Renal cortex interstitium (tissue), 15 donors: ENCODE measurements at places on chromosomes 12 and 14.
A peak's percentile ranks its signal among the peaks of the same experiment; 100 is the strongest.

DNA sequence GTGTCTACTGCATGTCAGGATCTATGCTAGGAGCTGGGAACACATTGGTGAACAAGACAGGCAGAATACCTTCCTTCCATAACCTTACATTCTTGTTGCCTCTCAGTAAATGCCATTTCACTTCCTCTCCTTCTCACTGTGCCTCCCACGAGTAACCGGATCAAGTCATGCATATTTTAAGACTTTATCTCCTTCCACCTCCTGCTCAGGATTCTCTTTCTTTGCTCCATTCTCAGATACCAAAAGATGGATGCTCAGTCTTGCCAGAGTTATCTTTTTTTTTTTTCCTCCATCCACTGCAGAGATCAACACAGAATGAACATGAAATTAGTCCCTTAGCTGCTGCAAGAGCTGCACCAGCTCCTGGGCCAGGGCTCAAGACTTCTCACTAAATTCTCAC lies 20.0 kb upstream of the APPL2 start:
- DNase-seq = no peak

DNA sequence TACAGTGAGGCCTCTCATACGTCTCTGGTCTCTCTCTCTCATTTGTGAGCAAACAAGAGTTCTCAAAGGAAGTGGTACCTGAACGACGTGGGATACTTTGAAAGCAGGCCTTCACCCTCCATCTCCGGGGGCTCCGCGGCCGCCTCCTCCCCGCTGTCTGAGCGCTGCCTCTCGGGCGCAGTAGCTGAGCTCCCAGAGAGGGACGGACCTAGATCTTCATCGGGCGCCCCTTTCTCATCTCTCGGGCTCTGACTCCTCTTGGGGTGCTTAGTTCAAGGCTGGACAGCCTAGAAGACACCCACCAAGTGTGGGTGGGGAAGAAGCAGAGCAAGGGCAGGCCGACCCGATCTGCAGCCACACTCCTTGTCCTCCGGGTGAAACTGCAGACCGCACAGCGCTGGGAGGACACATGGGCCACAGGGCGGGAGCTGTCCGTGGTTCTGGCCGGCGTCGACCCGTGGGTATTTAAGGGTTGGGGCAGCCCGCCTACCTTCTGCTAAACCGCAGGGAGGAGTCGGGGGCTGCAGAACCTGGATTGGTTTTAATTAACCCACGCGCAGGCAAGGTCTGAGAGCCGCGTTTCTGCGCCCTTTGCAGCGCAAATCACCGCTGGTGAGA lies 92.7 kb downstream of the PAH start:
- peak; percentile 68 for DNase-seq

DNA sequence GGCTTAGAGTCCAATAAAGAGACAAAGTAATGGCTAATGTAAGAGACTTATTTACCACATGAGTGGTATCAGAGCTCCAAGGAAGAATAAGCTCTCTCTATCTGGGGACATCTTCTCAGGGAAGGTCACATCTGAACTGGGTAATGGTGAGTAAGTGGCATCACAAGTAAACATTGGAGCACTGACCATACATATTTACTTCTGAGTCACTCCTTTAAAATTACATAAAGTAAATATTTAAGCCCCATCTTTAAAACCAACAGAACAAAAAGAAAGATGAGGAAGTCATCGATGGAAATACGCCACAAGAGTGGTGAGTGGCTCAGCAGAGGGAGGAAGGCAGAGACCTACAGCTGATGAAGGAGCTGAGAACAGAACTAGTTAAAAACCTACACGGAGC lies 159.9 kb downstream of the DUSP6 start:
- DNase-seq = no peak

- no peak for DNase-seq
Measured at GRCh38 chr12:87363497-87364084, 665.6 kb downstream of the C12orf50 start.

DNA sequence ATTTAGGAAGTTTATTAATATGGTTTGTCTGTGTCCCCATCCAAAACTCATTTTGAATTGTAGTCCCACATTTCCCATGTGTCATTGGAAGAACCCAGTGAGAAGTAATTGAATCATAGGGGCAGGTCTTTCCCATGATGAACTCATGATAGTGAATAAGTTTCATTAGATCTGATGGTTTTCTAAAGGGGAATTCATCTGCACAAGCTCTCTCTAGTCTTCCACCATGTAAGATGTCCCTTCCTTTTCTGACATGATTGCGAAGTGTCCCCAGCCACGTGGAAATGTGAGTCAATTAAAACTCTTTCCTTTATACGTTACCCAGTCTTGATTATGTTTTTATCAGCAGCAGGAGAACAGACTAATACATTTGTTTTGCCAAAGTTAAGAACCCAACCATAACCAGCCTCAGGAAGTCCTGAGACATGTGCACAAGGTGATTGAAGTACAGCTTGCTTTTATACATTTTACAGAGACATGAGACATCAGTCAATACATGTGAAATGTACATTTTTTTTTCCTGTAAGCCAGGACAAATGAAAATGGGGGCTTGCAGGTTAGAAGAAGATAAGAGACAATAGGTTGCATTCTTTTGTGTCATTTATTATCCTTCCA lies 1136.7 kb downstream of the TMEM121 start:
- no peak for DNase-seq

DNA sequence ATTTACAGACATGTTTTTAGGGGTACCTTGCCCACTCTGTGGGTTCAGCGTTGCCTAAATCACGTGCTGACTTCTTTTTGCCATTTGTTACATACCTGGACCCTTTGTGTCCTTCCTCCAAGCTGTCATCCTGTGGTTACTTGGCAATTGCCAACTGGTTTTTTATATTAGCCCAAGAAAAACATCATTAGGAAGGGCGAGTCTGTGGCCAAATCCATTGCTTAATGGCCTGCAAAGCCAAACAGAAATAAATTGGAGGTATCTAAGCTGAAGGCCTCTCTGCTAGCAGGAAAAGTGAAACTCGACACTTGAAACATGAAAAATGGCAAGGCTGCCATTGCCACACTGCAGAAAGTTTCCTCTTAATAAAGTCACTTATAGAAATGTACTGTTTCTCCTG lies 190.4 kb downstream of the NUAK1 start:
- no peak for DNase-seq

- DNase-seq = no peak
Measured at GRCh38 chr12:103046154-103046553, 88.7 kb downstream of the ASCL1 start.

- no peak for DNase-seq
Measured at GRCh38 chr14:50260072-50260471, 28.7 kb upstream of the SOS2 start.

GRCh38 chr12:68469113-68469512 lies 137.0 kb upstream of the MDM1 start:
- DNase-seq = no peak

DNA sequence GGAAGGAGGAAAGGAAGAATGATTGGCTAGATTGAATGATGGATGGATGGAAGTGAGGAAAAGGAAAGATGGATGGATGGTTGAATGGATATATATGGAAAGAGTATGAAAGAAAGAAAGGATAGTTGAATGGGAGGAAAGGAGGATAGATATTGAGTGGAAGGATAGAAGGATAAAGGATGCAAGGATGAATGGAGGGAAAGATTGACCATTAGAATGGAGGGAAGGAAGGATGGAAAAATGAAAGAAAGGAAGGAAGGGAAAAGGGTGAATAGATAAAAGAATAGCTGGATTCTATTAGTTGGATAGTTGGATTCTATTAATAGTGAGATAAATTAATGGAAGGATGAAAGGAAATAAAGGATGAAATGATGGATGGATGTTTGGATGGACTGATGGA lies 105.9 kb downstream of the CALM1 start:
- DNase-seq = no peak

DNA sequence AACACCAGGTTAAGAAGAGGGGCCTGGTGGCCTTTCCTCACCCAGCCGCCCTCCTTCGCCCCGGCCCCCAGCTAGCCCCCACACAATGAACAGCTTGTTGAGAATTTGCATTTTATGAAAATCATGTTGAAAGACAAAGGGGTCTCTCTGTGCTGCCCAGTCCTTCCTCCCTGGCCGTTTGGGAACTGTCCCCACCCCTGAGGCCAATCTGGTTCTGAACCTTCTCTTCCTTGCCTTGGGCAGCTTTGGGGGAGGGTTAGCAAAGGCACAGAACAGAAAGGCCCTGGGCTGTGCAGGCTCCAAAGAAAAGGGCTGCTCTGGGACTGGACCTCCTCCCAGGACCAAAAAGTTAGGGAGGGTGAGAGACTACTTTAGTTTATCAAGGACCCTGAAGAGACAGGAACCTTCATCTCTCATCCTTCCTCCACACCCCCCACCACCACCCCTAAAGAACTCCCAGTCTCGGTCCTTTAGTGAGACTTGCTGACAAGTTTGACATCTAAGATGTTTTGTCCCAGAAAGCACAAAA lies 1.3 kb downstream of the TAMALIN start:
- no peak for DNase-seq

- no peak for DNase-seq
Measured at GRCh38 chr14:32620724-32621123, 291.6 kb downstream of the AKAP6 start.

GRCh38 chr12:122834921-122835749 lies at the start of gene HIP1R:
HIP1R (plus strand) TSS chr12:122835457; CDS start chr12:122835551, 94 bp downstream.
- DNase-seq = no peak

DNA sequence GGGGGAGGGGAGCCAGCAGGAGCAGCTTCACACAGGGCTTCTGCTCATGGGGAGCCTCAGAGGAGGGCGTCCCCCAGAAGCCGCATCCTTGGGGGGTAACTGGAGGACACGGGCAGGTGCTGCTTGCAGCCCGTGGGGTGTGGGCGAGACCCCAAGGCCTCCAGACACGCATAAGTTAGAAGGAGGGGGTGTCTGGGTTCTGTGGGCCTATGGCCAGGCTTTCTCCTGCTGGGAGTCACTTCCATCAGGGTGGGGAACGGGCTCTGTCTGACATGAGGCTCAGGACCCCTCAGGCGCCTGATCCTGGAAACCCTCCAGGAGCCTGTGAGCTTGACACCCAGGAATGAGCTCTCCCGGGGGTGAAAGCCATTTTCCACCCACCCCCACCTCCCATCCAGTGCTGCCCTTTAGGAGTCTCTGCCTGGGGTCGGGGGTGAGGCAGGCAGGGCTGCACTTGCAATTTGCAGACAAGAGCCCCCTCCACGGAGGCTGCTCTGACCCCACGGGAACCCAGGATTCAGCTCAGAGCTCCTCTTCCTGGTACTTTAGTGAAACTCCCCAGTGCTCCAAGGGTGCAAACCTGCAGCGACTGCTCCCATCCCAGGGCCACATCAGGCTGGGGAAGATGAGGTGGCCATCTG lies 325.7 kb downstream of the ADGRD1 start:
- DNase-seq = no peak

GRCh38 chr14:53599221-53599945 lies 357.2 kb downstream of the BMP4 start:
- no peak for DNase-seq

GRCh38 chr14:101825797-101826196 lies 64.3 kb downstream of the PPP2R5C start:
- no peak for DNase-seq

GRCh38 chr12:12017135-12017581 lies 53.6 kb upstream of the BCL2L14 start:
- DNase-seq = no peak

- no peak for DNase-seq
Measured at GRCh38 chr14:102252834-102253801, 51.8 kb downstream of the MOK start.

DNA sequence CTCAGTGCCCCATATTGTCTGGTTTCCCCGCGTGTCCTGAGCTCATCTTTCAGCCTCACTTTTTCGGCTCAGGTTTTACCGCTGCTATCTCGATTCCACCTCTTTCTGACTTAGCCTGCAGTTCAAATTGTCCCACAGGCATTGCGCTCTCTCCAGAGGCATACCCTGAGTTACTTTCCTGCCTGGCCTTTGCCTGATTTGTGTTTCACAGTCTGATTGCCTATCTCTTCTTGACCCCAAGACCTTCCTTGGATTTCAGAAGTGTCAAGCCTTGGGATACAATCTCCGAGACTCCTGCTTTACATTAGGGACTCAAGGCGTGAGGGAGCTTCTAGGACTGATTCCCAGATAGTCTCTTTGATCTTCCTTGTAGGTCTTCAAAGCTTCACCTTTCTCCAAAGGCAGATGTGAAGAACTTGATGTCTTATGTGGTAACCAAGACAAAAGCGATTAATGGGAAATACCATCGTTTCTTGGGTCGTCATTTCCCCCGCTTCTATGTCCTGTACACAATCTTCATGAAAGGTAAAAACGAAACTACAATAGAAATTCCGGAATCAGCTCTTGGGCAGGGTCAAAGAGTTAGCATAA lies 629 bp downstream of the LETMD1 start:
- no peak for DNase-seq

- no peak for DNase-seq
Measured at GRCh38 chr12:130549361-130549760, 166.7 kb downstream of the RIMBP2 start.

GRCh38 chr12:109510196-109510595 lies 32.8 kb downstream of the UBE3B start:
- no peak for DNase-seq

- DNase-seq = no peak
Measured at GRCh38 chr14:67996235-67996634, 176.7 kb downstream of the RAD51B start.

DNA sequence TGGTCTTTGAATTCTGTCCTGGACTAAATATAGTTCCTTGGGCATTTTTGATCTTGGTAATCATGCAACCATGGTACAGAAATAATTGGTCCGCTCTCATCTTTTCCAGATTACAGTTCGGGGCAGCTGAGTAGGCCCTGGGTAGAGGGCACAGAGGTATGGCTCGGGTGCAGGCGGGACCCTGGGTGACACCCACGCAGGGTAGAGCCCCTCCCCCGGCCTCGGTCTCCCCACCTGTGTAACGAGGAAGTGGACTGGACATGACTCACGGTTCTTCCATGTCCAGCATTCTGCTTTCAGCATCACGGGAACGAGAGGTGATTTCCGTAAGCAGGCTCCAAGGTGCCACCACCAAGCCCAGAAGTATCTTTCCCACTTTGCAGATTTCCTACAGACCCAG lies 91.0 kb upstream of the DIO3 start:
- DNase-seq = no peak

- no peak for DNase-seq
Measured at GRCh38 chr14:97390096-97390724, 593.0 kb downstream of the VRK1 start.

DNA sequence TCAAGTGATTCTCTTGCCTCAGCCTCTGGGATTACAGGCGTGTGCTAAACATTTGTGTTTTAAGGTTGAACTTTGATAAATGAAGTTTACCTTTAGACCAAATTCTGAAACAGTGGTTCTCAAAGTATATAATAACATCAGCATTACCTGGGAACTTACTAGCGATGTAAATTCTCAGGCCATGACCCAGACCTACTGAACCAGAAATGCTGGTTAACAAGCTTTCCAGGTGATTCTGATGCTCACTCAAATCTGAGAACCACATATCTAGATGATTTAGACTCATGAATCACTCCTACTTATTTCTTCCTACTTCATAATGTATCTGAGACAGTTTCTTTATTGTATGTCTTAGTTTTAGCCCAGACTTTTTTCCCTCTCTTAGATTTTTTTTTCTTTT lies 43.6 kb downstream of the RAD51B start:
- DNase-seq = no peak
